Mammary epithelial cell (primary cell): ENCODE measurements at places on chromosomes 12 and 14.

DNA sequence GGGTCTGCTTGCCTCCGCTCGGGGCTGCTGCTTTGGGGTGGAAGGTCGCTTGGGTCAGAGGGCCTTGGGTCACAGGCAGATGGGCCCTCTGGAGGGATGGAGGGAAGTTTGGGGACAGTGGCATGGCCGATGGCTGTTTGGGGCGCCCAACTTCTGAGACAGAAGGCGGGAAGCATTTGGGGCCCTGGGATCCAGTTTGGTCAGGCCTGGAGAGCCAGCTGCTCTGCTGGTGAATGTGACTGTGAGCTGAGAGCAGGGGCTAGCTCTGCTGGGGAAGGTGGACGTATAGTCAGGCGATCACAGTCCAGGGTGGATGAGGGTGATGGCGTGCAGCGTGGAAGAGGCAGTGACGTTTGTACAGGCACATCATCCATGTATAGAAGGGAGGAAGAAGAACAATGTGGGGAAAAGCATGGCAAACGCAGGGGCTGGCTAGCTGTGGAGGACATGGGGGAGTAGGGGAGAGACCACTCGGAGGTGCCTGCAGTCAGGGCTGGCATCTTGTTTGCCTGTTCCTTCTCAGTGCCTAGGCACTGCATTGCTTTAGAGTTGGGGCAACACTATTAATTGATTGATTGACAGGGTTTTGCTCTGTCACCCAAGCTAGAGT lies 57.5 kb downstream of the TSPAN9 start:
- DNase-seq, result no peak

GRCh38 chr14:71244341-71244740 lies 337.1 kb downstream of the PCNX1 start:
- no peak for DNase-seq

- DNase-seq, result no peak
Measured at GRCh38 chr12:93587611-93588010, 15.1 kb downstream of the SOCS2 start.

DNA sequence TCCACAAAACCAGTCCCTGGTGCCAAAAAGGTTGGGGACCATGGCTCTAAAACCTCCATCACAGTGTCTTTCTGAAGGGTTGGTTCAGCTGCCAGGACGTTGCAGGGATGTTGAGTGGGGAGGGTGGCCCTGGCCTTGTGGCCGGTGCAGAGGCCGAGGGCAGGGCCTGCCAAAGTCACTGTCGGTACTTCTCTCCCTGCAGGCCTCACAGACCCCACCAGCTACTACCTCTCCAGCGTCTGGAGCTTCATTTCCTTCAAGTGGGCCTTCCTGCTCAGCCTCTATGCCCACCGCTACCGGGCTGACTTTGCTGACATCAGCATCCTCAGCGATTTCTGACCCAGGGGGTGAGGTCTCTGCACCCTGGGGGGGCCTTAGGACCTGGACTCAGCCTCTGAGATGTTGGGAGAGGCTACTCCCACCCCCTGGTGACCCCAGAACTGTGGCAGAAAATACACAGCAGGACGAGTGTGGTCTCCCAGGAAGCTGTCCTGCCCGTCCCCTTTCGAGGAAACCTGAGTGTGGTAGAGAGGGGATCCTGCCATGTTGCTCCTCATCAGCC lies 7.0 kb downstream of the SLC48A1 start:
- no peak for DNase-seq

GRCh38 chr14:103141117-103141796 lies 18.0 kb downstream of the TNFAIP2 start:
- DNase-seq, result peak; percentile 34

GRCh38 chr12:31009976-31010375 lies 63.7 kb upstream of the DDX11 start:
- DNase-seq, result no peak

GRCh38 chr14:54743382-54743781 lies 159.2 kb downstream of the GCH1 start:
- DNase-seq, result no peak

- DNase-seq, result no peak
Measured at GRCh38 chr12:101824831-101825230, 5.9 kb downstream of the GNPTAB start.

GRCh38 chr14:60506985-60507829 lies 1.7 kb upstream of the SIX6 start:
- no peak for DNase-seq

- DNase-seq, result no peak
Measured at GRCh38 chr14:98704441-98704840, 567.6 kb downstream of the BCL11B start.

DNA sequence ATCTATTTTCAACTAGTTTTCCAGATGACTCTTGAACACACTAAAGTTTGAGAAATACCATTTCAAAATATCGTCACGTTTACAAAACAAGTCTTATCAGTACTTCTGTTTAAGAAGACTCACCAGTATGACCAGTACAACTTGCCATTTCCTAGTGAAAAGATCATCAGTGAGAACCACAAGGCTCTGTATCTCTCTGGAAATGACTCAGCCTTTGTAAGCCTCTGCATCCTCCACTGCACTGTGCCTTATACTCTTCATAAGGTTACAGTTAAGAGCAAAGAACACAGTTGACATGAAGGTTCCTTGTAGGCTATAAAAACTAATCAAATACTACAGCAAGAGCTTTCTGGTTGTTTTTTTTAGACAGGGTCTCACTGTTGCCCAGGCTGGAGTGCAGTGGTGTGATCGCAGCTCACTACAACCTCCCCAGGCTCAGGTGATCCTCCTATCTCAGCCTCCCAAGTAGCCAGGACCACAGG lies 5.7 kb upstream of the VTI1B start:
- peak; percentile 81 for DNase-seq

DNA sequence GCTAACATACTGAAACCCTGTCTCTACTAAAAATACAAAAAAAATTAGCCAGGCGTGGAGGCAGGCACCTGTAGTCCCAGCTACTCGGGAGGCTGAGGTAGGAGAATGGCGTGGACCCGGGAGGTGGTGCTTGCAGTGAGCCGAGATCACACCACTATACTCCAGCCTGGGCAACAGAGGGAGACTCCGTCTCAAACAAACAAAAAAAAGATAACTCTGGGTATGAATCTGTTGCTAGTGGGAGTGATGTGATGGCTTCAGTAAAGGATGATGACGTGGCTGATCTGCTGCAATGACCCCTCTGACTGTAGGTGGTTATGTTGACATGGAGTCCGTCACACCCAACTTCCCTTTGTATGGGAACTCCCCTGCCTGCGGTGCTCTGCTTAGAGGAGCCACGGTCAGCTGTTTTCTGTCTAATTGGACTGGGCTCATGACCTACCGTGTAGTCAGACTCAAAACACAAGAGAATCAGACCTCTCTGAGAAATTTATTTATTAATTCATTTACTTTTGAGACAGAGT lies 59.1 kb upstream of the MED13L start:
- no peak for DNase-seq

DNA sequence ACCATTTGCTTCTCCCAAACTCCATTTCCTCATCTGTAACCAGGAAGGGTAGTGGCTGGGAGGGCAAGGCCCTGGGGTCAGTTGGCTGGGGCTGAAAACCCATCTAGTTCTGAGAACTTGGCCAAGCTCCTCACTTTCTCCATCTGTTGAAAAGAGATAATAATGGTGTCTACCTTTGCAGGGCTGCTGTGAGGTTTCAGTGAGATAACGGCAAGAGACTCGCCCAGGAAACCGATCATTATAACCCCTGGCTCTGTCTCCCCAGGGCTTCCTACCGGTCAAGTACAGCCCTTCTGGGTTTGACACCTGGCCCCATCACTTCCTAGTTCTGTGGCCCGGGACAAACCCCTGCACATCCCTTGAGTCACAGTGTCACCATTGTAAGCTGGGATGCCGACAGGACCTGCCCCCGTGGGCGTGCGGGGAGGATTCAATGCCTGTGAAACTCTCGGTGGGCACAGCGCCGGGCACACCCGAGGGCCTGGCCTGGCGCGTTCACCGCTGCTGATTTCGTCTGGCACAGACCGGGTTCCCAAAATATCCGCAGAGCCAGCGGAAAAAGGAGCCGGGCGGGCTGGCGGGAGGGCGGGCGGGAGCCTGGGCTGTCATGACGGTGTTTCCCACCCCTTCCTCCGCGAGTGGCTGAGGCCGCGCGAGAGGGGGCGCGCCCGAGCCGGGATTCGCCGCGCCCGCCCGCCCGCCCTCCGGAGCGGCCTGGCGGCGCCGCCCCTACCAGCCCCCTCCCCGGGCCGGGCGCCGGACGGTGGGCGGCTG lies 4.4 kb downstream of the KMT5A start:
- peak; percentile 62 for DNase-seq
